ENCODE measurements at places on chromosomes 13 and 19.

GRCh38 chr19:19259741-19260140 lies 13.4 kb downstream of the TM6SF2 start:
- no peak for DNase-seq

- DNase-seq = no peak
Measured at GRCh38 chr19:58497634-58498170, 14.1 kb downstream of the SLC27A5 start.

GRCh38 chr19:47848823-47849473 lies 10.1 kb upstream of the TPRX2 start:
- no peak for DNase-seq

- DNase-seq = no peak
Measured at GRCh38 chr19:31066385-31066784, 282.9 kb downstream of the TSHZ3 start.

- DNase-seq = peak; percentile 38
Measured at GRCh38 chr19:4369109-4369887, 25.9 kb downstream of the MPND start.

GRCh38 chr19:44856421-44857083 lies 10.5 kb downstream of the NECTIN2 start:
- no peak for DNase-seq

DNA sequence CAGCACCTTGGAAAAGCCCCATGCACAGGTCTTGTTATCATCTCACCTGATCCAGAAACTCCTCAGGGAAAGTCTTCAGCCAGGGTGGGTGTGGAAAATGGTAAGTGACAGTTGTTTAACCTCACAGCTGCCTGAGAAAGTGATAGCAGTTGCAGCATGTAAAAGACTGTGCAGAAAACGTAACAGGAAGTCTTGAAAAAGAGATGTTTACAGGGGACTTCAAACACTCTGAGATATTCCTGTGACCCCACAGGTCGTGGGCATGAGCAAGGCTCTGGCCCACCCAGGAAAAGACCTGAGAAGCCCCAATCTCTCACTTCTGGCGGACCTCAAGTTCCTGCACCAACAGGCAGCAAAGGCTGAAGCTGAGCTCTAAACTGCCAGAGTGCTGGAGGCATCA lies 826.9 kb downstream of the UQCRFS1 start:
- DNase-seq = no peak

- no peak for DNase-seq
Measured at GRCh38 chr19:58536852-58537798, 6.7 kb upstream of the TRIM28 start.

- no peak for DNase-seq
Measured at GRCh38 chr13:104832231-104832630, 1703.2 kb downstream of the EFNB2 start.

DNA sequence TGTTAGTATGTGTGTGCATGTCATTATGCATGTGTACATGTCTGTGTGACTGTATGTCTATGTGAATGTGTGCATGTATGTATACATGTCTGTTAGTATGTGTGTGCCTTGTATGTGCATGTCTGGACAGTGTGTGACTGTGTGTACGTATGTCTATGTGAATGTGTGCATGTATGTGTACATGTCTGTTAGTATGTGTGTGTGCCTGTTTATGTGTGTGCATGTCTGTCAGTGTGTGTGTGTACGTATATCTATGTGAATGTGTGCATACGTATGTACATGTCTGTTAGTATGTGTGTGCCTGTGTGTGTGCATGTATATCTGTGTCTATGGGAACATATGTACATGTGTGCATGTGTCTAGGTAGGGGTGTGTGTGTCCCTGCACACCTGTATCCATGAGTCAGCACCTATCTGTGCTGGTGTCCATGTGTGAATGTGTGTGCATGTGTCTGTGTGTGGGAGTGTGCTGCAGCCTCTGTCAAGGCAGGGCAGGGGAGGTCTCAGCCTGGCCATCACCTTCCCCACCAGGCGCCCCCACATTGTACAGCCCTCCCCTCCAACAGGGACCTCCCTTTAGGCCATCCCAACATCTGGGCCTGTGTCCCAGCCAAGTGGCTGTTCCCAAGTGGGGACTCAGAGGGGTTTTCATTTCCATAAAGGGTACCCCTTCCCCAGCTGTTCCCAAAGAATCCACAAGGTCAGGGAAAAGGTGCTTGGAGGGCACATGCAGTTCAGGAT lies 4.4 kb downstream of the GAS6 start:
- no peak for DNase-seq

DNA sequence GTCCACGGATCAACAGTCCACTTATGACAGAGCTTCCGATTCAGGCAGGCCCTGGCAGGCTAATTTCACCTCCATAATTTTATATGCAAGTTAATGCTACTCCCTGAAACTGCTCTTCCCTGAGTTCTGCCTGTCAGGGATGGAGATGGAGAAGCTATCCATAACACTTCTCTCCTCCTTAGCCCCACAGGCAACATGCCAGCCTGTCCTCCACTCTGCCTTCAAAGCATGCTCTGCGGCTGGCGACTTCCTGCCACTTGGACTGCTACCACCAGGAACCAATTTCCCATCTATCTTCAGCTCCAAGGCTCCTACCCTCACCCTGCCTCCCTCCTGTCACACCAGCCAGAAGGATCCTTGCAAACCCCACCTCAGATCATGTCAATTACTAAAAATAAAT lies 35.4 kb downstream of the GSX1 start:
- DNase-seq = no peak

GRCh38 chr13:32159137-32159869 lies 127.7 kb downstream of the FRY start:
- no peak for DNase-seq

- no peak for DNase-seq
Measured at GRCh38 chr19:1103132-1103707, 574 bp upstream of the GPX4 start.

DNA sequence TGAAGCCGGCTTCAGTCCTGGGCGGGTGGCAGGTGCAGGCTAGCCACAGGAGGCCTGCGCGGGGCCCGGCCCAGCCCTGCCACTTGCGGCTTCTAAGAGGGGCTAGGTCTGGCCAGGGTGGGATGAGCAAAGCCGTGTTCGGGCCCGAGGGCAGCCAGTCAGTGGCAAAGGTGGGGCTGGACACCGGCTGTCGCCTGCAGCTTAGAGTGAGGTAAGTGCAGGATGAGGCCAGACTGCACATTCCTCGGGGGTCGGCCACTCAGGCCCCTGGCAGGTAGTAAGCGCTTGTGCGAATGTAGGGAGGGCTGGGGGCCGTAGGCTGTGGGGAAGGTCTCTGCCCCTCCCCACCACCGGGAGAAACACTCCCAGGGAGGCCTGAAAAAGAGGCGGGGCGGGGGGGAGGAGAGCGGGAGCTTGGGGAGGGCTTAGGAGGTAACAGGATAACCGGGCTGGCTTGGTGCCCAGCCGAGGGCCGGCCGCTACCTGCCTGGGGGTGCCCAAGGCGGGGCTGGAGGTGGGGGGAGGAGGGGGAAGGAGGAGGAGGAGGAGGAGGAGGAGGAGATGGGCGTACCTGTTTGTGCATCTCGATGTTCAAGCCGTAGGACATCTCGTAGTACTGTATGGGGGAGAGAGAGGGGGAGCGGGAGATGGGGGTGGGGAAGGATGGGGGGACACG lies 6.4 kb downstream of the TLE5 start:
- no peak for DNase-seq

- no peak for DNase-seq
Measured at GRCh38 chr19:3959766-3960131, 11.2 kb downstream of the DAPK3 start.

DNA sequence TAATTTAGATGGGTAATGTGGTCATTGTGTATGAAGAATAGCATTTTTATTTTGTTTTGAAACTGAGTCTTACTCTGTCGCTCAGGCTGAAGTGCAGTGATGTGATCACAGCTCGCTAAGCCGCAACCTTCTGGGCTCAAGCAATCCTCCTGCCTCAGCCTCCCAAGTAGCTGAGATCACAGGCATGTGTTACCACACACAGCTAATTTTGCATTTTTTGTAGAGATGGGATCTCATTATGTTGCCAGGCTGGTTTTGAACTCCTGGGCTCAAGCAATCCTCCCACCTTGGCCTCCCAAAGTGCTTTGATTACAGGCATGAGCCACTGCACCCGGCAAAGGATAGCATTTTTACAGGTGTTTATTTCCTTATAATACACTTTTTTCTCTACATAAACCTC lies 36.6 kb downstream of the SERTM1 start:
- DNase-seq = no peak

GRCh38 chr13:97300871-97301270 lies 78.7 kb downstream of the MBNL2 start:
- DNase-seq = no peak

DNA sequence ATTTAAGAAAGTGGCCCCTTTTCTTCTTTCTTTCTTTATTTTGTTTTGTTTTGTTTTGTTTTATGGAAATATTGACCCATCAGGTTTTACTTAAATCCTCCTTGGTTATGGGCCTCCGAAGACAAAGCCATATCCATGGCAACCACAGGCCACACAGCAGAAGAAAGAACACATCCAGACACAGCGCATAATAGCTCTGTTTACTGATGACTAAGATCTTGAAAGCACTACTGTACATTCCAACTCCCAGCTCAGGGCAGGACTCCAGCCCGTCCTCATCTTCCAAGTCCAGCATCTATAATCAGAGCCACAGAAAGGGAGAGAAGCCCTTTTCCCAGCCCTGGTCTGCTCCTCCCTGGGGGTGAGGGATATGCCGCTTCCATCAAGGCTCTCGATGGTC lies 84.3 kb downstream of the NUFIP1 start:
- no peak for DNase-seq

DNA sequence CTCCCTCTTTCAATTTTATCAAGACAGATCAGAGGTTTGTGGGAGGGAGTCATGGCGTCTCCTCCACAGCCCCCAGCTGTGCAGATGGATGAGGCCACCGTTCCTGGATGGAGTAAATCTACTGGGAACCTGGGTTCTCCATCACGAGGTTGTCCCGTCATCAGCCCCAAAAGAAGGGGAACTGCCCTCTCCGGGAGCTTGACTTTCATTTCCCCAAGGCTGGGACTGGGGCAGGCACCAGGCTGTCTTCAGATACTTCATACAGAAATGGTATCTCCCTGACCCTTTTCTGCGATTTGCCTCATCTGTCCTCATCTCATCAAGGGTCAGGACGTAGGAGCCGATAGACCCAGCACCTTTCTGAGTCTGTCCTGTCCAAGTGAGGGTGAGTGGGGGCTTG lies 9.8 kb downstream of the LILRB2 start:
- DNase-seq = no peak

DNA sequence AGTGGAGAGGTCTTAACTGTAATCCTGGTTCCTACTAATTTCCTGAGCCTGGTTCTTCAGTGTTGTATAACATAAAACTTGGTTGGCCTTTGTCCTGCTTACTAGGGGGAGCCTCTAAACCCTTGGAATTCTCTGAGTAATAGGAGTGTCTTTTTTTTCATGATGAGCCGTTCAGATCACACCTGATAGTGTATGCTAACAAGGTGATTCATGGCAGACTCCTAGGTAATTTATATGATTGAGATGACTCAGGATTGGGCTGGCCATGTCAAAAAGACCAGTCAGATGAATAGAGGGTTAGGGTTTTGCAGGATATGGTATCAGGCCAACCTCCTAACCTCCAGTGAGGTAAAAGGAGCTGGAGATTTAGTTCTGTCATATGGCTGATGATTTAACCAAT lies 135.8 kb upstream of the KLF12 start:
- DNase-seq = no peak

DNA sequence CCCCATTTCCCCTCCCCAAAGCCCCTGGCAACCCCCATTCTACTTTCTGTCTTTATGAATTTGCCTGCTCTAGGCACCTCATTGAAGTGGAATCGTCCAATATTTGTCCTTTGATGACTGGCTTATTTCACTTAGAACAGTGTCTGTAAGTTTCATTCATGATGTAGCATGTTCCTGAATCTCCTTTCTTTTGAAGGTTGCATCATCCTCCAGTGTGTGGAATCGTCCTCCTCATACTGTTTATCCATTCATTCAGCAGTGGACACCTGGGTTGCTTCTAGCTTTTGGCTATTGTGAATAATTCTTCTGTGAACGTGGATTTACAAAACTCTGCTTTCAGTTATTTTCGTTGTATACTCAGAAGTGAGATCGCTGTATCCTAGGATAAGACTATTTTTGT lies 161.2 kb upstream of the RNF113B start:
- no peak for DNase-seq

DNA sequence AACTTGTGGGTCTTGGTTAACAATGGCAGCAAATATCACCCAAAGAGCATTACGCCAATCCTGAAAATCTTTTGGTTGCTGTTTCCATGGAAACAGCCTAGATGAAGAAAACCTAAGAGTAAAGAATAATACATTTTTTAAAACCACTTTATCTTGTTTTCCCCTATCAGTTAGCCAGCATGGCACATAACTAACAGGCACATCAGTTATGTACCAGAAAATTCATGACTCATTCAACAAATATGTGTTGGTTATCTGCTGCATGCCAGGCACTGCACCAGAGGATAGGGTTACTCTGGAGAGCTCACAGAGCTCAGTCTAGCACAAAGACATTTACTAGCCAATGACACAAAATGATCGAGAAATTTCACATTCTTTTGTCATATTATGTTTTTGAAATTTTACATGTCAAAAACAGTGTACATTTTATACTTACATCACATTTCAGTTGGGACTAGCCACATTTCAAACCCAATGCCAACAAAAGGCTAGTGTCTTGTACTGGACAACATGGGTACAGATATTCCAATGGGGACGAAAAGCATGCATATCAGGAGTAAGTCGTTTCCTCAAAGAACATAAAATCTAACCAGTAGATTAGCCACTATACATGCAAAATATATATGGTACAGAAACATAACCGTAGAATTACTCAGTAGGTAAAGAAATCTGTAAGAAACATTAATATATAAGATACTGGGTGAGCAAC lies 20.3 kb downstream of the LNX2 start:
- no peak for DNase-seq

GRCh38 chr13:18991060-18991459 lies 190.6 kb downstream of the TUBA3C start:
- no peak for DNase-seq

- no peak for DNase-seq
Measured at GRCh38 chr13:50107205-50107604, 92.0 kb downstream of the KCNRG start.

DNA sequence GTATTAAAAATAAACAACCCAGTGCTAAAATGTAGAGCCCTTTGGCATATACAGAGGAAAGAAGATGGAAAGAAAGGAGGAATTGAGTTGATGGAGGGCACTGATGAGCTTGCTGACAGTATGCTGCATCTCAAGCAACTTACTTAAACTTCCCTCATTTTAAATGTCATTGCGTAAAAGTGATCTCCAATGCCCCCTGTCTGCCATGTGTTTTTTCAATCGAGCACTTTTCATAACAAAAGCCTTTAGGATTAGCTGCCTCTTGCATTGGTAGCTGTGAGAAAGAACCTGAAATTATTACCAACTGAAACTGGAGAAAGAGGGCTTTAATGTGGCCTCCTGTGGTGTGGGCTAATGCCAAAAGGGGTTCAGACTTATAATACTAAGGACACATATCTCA lies 541.6 kb downstream of the SUCLA2 start:
- DNase-seq = no peak

Data from stimulated activated CD8-positive, alpha-beta memory T cell treated with anti-CD3 and anti-CD28 coated beads, Interleukin-4, amount 100 ng/mL, for 1 hour (primary cell).